ENCODE measurements at places on chromosomes 4 and X.
A peak's percentile ranks its signal among the peaks of the same experiment; 100 is the strongest.

DNA sequence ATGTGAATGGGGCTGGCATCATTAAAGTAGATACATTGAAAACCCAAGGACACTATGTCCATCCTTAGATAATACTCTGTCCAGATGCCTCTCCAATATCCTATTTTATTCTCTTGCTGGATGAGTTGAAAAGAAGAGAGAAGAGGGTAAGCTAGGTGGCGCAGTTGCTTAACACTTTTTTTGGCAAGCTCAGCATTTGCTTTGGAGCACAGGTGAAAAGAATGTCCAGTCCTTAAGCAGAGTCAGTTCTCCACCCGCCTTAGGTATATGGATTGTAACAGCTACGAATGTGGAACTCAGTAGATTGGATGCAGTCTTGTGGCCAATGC, 208.4 kb downstream of the NWD2 start:
- DNase-seq, result no peak

- DNase-seq, result no peak
These were observed 588.8 kb downstream of the ANKRD50 start for GRCh38 chr4:124123721-124124120.

GRCh38 chrX:99495453-99495852, 914.6 kb downstream of the PCDH19 start:
- no peak for DNase-seq

DNA sequence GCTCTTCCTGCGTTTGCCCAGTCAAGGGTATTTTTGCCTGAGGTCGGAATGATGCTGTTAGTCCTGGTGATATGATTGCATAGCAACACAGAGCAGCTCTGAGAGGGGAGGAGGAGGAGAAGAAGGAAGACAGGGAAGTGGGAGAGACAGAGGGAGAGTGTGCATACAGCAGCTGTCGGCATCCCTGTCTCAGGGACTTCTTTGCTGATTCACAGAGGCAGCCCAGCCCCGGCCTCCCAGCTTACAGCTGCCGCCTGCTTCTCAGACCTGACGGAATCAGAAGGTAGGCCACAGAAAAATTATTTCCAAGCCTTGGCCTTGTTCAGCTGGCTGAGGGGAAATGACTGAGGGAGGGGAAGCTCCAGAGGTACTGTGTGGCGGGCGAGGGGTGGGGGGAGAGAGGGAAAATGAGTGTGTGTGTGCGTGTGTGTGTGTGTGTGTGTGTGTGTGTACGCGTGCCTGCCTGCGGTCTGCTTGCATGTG, 319 bp downstream of the DRP2 start:
- no peak for DNase-seq

- no peak for DNase-seq
These were observed 367.8 kb upstream of the RASGEF1B start for GRCh38 chr4:81839347-81840042.

GRCh38 chr4:119517361-119518229, 111.0 kb downstream of the PDE5A start:
- no peak for DNase-seq

GRCh38 chrX:16770970-16771482, 15.2 kb upstream of the TXLNG start:
- DNase-seq, result no peak

GRCh38 chr4:123953566-123953965, 557.0 kb downstream of the SPRY1 start:
- DNase-seq, result no peak

DNA sequence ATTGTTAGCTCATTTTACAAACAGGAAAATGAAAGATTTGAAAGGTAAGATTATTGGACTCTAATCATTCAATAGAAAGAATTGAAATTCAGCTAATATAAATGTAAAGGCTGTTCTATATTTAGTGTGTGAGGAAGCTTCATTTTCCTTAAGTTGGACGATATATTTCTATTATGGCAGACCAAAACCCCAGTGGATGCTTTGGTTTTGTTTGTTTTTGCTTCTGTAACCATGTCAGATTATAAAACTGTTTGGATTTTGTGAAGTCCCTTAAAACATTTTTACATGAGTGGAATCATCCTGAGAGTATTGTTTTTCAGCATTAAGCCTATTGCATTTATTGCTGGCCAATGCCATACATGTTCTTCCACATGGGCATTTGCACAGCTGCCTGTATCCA, 110.2 kb upstream of the ENPEP start:
- DNase-seq, result no peak

DNA sequence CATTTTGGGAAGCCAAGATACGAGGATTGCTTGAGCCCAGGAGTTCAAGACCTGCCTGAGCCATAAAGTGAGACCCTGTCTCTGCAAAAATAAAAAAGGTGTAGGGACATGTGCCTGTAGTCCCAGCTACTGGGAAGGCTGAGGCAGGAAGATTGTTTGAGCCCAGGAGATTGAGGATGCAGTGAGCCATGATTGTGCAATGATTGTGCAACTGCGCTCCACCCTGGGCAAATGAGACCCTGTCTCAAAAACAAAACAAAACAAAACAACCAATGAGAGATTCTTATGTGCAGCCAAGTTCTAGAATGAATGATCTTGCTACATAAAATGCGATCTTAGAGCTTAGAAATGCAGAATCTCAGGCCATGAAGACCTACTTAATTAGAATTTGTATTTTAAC, 22.5 kb downstream of the SLC9B2 start:
- no peak for DNase-seq

- no peak for DNase-seq
These were observed 854.3 kb downstream of the C4orf33 start for GRCh38 chr4:129950217-129950616.

- DNase-seq, result no peak
These were observed 28.0 kb downstream of the TBL1X start for GRCh38 chrX:9492901-9493300.

DNA sequence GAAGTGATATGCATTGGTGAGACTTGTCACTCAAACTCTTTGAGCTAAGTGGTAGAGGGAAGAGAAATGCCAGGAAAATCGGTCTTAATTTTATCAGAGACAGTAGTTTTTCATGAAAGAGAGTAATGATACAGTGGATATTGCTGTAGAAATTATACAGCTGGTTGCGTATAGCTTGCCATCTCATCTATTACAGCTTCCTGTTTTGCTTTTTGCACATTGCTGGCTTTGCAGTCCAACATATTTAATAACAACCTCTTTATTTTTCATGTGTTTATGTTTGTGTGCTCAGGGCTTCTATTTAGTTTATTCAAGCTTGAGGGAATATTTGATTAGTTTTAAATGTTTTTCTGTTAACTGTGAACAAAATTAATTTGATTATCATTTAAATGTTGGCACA, 11.5 kb downstream of the SMAD1 start:
- DNase-seq, result no peak

- DNase-seq, result peak; percentile 68
These were observed 61.1 kb upstream of the VAMP7 start for GRCh38 chrX:155819966-155820491.

GRCh38 chr4:23929248-23929647, 39.4 kb upstream of the PPARGC1A start:
- DNase-seq, result no peak

GRCh38 chrX:2498781-2499302, 1.9 kb downstream of the DHRSX start:
- no peak for DNase-seq

DNA sequence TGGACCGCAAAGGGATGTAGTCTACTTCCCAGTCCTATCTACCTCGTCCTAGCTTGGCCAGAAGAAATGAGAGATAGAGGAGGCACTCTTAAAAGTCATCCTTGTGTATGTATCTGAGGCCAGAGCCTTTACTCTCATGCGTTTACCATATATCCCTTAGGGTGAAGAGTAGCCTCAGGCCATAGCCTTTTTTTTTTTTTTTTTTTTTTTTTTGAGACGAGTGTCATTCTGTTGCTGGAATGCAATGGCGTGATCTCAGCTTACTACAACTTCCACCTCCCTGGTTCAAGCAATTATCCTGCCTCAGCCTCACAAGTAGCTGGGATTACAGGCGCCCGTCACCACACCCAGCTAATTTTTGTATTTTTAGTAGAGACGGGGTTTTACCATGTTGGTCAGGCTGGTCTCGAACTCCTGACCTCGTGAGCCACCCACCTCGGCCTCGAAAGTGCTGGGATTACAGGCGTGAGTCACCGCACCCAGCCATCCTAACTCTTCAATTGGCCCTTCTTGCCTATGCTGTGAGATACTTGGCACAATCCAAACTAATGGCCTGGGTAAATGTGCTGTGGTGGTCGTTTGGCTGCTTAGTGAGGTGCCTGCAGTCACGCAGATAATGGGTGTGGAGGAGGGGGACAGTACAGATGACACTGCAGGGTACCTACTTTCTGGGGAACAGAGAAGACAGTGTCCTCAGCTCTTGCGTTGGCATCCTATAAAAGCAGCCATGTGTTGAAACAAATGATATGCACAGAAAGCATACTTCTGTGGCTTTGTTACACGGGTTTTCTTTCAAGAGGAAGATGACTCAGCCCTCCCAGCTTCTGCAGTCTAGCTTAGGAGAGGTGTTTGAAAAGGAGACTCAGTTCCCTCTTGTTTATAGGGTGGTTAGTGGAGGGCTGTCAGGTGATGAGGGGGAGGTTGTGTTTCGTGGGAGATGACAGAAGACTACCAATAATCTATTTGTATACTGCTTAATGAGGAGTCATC, 10.4 kb upstream of the DGAT2L6 start:
- no peak for DNase-seq

DNA sequence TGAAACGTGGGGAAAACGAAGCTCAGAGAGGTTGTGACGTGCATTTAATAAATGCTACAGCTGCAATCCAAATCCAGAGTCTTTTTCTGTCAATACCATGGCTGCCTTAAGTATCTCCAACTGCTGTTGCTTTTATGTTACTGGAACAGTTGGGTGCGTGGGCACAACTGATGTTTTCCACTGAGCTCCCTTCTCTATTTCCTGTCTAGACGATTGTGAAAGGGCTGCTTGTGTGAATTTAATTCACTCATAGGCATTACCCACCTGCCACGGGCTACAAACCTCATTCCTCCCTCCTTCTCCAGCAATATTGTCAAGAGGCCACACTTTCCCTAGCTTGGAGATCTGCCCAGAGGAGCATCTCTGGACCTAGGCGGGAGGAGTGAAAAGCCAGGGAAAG, 526.0 kb downstream of the MID1IP1 start:
- DNase-seq, result no peak

DNA sequence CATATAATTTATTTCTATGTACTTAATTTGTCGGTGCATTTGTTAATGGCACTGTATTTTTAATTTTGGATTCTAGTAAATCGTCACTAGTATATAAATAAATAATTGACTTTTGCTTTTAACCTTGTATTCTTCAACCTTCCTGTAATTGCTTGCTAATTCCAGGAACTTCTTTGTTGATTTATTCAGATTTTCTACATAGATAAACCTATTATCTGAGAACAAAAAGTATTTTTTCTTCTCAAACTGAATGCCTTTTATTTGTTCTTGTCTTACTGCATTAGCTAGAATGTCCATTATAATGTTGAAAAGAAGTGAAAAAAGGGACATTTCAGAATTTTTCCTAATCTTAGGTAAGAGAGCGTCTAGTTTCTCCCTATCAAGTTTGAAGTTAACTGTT, 839.1 kb downstream of the SH3BGRL start:
- no peak for DNase-seq

GRCh38 chrX:135923353-135923752, 29.8 kb downstream of the SAGE1 start:
- no peak for DNase-seq

- DNase-seq, result no peak
These were observed 1.7 kb upstream of the TIFA start for GRCh38 chr4:112287258-112287989.

GRCh38 chr4:1200425-1201035, 28.1 kb upstream of the SPON2 start:
- DNase-seq, result peak; percentile 65

GRCh38 chr4:10097906-10098779, 18.5 kb downstream of the WDR1 start:
- no peak for DNase-seq

GRCh38 chr4:122131562-122132157, 20.5 kb upstream of the BLTP1 start:
- no peak for DNase-seq

DNA sequence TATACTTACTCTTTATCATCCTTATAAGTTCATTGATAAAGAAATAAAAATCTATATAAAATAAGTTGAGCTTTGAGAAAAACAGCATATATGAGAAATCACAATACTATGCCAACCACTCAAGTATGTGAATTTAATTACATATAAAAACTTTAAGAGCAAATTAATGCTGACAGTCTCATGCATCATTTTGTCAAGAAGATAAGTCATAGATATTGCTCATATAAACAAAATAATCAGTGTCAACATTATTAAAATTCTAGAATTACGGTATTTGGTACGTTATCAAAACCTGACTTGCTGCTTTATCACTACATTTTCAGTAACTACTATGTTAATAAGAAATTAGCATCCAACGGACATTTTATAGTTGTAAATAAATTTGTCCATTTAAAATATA, 111.2 kb downstream of the FBXO8 start:
- DNase-seq, result no peak

DNA sequence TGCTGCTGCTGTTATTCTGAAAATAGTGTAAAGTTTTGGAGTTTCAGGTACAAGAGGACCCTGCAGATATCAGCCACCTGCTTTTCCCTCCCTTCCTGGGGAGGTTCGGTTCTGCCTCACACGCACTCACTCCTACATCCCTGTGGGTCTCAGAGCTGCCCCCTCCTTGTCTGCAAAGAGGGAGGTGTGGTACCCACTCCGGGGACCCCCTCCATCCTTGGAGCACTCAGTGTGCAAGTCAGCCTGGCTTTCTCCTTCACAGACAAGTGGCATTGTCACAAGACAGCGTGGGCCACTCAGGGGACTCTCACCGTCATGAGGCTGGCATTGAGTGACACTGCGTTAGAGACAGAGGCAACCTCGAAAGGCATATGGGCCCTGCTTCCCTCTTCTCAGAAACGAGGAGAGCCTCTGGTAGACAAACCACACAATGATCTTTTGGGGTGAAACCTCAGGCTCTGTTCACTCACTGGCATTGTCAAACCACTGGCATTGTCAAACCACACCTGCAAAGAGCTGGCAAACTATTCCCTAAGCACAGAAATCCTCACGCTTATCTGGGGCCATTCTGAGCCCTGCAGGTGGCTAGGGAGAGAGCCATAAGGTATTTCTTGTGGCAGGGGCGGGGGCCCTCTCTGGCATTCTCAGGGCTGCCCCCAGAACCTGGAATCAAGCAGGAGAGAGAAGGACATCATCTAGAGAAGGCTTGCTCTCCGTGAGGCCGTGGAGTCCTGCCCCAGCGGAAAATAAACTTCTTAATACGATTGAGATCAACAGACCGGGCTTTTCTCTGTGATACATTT, 285.0 kb downstream of the SHOX start:
- no peak for DNase-seq

- DNase-seq, result no peak
These were observed 37.5 kb downstream of the PHEX start for GRCh38 chrX:22069586-22069985.

GRCh38 chrX:94961730-94962129, 1287.7 kb downstream of the FAM133A start:
- no peak for DNase-seq

GRCh38 chr4:73974352-73974751, 7.5 kb downstream of the PF4 start:
- no peak for DNase-seq

Measured in ascending aorta (tissue), 2 donors.